ENCODE measurements at places on chromosomes 5 and 9. TPM values are rescaled to one million over a fixed set of nuclear protein-coding genes. Genes with fewer than 3 reads are reported as not detected.

DNA sequence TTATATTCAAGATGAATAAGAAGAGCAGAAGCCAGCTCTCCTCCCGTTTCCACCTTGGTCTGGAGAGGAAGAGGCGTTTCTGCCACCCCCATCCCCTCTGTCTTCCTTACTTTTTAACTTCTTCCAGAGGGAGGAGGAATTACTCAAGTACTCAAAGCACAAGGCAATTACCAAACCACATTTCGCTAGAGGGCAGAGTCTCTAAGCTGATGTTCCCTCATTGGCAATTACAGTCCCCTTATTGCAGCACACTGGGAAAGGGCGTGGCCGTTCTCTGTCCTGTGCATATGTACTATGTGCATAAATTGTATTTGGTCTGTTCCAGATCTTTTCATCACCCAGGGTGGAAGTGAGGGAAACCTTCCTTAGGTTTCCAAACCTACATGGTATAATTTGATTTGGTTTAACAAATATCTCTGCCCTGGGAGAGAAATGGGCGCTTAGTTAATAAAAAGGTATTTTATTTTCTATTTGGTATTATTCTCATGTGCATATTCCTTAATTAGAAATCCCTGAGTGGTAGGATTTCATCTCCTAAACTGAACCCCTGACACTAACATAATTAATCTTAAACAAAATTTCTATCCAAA lies 29.8 kb upstream of the ALDOB start:
- no peak for DNase-seq

GRCh38 chr5:168342151-168342825 lies 50.8 kb downstream of the WWC1 start:
- DNase-seq: no peak

DNA sequence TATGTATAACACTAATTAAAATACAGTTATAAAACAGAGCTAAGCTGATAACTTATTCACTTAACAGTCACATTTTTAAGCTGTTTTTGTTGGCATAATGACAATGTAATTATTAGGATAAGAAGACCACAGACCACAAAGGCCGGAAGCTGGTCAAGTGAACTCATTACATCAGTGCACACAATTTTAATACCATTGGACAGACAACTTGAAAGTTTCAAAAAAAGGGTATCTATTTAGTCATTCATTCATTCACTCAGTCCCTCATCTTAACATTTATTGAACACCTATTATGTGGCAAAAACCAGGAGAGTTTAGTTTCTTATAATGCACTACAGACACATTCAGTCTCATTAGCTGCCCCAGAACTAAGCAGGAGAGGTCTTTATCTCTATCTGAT lies 11.6 kb downstream of the ERP44 start:
- DNase-seq: peak; percentile 44

- no peak for DNase-seq
These were observed 70.1 kb downstream of the DTWD2 start for GRCh38 chr5:118918232-118918631.

DNA sequence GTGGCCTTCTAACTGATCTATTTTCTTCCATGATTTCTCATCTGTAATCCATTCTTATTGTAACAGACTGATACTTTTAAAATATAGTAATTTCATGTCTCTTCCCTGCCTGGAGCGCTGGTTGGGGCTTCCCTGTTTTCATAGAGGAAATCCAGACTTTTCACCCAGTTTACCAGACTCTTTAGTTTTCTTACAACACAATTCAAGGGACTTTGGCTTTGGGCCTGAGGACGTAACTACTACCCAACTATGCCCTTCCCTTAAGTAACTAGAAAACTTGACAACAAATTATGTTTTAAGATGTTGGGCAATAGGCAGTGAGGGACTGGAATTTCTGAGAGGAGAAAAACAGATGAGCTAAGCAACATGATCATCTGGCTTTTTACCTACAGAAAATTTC lies 289.6 kb downstream of the FGF10 start:
- no peak for DNase-seq

GRCh38 chr5:32312595-32313332 lies at the start of gene MTMR12:
MTMR12 (minus strand) TSS chr5:32312939; CDS start chr5:32312838, 101 bp downstream.
- DNase-seq: peak; percentile 99

DNA sequence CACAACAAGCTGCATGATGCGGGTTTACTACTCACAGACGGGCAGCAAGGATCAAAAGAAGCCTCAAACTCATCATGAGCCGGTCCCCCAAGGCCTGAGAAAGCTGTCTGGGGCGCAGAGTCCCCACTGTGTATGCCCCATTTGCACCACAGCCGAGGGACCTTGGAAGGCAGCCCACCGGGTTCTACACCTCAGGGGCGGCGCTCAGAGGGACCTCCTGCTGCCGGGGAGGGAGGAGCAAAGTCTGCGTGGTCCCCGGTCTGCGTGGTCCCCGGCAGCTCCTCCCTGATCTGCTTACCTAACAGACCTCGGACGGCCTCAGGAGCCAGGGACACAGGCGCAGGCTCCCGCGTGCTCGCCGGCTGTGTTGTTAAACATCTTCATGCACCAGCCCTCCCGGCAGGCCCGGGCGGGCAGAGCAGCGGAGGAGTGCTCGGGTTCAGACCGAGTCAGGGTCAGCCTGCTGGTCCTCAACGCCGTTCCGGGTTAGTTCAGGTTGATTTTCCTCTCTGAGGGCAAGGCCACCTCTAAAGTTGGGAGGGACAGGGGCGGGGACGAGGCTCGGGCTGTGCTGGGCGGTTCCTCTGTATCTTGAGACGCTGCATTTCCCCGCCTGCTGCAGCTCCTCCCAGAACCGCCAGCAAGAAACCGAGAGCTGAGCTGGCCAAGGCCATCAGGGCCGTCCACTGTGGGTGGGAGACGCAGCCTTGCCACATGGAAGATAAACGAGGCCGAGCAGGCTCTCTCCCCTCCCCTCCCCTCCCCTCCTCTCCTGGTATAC lies 74.6 kb downstream of the MRPL36 start:
- no peak for DNase-seq

GRCh38 chr5:35819026-35819425 lies 37.7 kb upstream of the IL7R start:
- DNase-seq: no peak

Gene SPOCK1
- total RNA-seq: under 0.01 TPM

Gene ZNF483
- 1.1 TPM for total RNA-seq

Gene AK8
- 0.54 TPM for total RNA-seq

Gene DCANP1
- under 0.01 TPM for total RNA-seq

Gene ADAM19
- total RNA-seq: 2.2 TPM

Measured in hematopoietic multipotent progenitor cell (in vitro differentiated cells).